ENCODE measurements at places on chromosomes 6 and 20.

GRCh38 chr6:85278466-85279035 lies 171.3 kb upstream of the NT5E start:
- no peak for DNase-seq

DNA sequence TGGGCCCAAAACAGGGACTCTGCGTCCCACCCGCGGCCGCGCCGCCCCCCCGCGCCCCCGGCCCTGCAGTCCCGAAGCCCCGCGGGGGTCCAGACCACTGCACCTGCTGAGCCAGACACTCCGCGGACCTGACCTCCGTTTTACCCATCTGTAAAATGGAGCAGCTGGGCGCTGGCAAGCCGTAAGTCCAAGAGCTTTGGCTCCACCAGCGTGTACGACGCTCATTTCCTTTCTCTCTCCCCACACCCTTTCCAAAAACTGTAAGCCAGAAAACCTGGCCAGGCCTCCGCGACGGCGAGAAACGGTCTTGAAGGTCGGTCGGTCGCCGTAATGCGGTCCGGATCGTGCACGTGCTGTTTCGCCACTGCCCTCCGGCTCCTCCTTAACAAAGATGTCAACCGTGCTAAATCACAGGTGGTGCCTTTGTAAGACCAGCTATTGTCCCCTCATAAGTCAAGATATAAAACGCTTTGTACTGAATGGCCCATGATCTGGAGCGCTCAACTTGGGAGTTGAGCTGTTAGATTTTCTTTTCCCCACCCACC lies 7.8 kb upstream of the NR2E1 start:
- DNase-seq: no peak

DNA sequence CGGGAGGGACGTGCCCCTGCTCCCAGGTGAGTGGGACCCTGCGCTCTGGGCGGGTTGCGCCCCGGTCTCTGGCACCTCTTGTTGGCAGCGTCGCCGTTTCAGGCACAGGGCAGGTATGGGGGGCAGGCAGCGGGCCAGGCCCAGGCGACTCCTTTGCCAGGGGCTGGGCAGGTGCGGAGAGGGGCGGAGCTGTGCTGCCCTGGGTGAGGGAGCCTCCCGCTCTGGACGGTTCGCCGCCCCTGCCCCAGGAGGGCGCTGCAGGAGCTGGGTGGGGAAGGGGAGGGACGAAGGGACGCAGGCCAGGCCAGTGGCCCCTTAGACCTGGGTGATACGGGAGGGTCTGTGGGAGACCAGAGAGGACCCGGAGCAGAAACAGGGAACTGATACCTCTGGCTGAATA lies 663.9 kb upstream of the DEFB115 start:
- DNase-seq: no peak

GRCh38 chr6:164929408-164929977 lies 379.9 kb downstream of the C6orf118 start:
- no peak for DNase-seq

GRCh38 chr20:20785226-20785625 lies 72.8 kb upstream of the RALGAPA2 start:
- no peak for DNase-seq

GRCh38 chr6:159311618-159312017 lies 142.4 kb downstream of the FNDC1 start:
- no peak for DNase-seq

- DNase-seq: no peak
These were observed 33.2 kb upstream of the TASP1 start for GRCh38 chr20:13671916-13672378.

DNA sequence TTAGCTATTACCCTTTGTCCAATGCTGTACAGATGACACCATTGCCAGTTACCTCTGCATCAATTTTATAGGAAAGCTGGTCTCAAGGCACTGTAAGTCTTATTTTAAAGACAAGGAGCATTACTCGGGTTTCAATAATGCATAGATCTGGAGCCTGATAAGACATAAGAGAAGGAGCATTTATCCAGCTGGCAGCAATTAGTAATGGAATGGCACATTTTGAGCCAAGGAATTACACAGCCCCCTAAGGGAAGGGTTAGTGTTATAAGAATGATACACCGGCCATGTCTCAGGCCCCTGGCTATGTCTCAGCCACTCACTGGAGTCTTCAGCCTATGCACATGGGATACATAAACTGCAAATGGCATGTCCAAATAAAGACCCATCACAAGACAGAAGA lies 23.1 kb upstream of the TMEM242 start:
- no peak for DNase-seq

- peak; percentile 44 for DNase-seq
These were observed 8.6 kb upstream of the GABBR1 start for GRCh38 chr6:29641430-29642148.

DNA sequence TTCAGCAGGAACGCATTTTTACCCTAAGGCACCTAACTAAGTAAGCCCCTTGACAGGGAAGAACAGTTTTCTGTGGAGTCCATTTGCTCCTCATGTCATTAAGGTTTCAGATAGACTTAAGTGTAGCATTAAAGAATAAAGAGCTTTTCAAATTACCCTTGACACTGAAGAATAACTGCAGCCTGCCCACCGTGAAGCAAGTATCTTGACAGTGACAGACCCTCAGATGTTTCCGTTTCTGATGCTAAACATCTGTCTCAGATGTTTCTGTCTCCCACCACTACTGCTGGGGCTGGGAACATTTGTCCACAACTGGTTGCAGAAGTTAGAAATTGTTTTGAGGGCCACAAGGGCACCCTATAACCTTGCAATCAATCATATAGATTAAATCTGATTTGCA lies 50.0 kb downstream of the SNAP25 start:
- DNase-seq: no peak

GRCh38 chr20:62360854-62361798 lies 6.0 kb downstream of the LAMA5 start:
- DNase-seq: no peak

GRCh38 chr6:131231891-131232290 lies 96.6 kb downstream of the AKAP7 start:
- DNase-seq: no peak

DNA sequence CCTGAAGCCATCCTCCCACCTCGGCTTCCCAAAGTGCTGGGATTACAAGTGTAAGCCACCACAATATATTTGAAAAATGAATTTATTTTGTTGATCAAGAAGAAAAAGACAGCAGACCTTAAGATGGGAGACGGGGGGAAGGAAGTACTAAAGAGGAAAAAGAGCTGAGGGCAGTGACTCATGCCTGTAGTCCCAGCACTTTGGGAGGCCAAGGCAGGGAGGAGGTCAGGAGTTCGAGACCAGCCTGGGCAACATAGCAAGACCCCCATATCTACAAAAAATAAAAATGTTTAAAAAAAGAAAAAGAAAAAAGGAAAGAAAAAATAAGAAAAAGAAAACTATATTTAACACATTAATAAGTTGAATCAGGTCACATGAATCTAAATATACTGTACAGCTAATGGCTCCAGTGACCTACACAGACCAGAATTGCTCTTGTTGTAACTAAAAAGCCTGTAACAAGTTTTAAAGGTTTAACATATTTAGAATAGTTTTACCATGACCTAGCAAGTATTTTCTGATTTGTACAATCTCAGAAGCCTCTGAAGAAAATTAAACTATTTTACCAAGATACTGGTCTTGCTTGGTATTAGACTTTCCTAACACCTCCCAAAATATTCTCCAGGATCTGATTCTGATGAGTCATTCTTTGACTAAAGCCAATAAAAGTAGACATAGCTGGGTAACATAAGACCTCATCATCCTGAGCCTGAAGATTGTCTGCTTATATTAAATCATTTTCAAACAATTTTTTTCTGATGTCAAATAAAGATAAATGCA lies 4.3 kb upstream of the AKIRIN2 start:
- DNase-seq: no peak

DNA sequence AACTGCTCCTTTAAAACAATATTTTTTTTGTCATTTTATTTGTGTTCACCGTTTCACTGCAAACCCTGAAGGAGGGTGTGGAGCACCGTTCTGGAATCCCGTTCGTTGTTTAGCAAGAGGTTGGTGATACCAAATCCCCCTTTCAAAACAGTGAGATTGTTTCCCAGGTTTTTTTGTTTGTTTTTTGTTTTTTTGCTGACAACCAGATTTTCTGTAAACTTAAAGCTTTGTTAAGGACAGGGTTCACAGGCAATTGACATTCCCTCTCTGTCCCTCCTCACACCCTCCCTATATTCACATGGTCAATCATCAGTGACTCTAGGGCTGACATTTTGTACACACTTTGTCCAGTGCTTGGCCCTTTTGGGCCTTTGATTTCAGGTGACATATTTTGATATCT lies 21.0 kb upstream of the MROH8 start:
- no peak for DNase-seq

GRCh38 chr6:63476302-63476701 lies 96.0 kb upstream of the LOC128125822 start:
- DNase-seq: no peak

- no peak for DNase-seq
These were observed 42.9 kb downstream of the BCAS4 start for GRCh38 chr20:50837532-50838321.

- DNase-seq: no peak
These were observed 23.8 kb upstream of the FAM50B start for GRCh38 chr6:3825331-3825831.

All from CD4-positive, alpha-beta T cell treated with Interleukin-12 subunit alpha and Interleukin-12 subunit beta, for 1 hour (primary cell).